Hypothalamus (tissue), 51 donors: ENCODE measurements at places on chromosomes 12 and 14.

GRCh38 chr14:99357916-99358390 is 86.0 kb upstream of the BCL11B start:
- DNase-seq = no peak

DNA sequence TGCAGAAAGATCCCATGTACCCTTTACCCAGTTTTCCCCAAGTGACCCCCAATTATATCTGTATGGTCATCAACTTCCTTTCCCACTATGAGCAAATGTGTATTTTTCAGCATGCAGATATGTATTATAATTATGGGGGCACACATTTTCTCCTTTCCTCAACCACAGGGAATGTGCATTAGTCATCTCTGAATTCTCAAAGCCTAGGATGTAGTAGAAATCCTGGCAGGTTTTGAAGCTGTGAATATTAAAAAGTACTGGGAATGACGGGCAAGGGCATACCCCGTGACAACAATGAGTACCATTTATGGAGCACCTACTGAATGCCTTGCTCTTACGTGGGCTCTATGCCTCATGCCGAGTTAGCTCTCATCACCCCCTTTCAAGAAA is 71.5 kb downstream of the VWF start:
- DNase-seq = no peak

DNA sequence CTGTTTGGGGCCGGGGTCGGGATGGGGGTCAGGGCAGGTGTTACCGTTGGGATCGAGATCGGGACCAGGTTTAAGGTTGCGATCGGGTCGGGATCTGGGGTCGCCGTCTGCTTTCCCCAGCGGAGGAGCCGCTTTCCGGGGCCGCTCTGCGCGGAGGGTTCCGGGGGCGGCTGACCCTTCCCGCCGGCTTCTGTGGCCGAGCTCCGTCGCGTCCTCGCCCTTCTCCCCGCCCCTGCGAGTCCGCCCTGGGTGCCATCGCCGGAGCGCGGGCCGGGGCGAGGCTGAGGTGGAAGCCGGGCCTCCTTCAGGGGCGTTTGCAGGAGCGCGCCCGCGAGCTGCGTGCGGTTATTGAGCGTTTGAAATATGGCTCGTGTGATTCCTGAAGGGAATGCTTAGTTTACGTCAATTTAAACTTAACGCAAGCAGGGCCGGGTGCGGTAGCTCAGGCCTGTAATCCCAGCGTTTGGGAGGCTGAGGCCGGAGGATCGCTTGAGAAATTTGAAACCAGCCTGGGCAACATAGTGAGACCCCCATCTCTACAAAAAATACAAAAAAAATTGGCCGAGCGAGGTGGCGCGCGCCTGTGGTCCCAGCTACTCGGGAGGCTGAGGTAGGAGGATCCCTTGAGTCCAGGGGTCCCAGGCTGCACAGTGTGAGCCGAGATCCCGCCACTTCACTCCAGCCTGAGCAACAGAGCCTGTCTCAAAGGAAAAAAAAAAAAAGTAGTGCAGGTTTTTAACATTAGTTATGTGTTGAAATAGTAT is 620 bp downstream of the PGAM5 start:
- DNase-seq = no peak

- no peak for DNase-seq
These were observed 174.4 kb upstream of the RPH3A start for GRCh38 chr12:112617153-112617505.

- no peak for DNase-seq
These were observed 745.3 kb downstream of the C12orf50 start for GRCh38 chr12:87283886-87284285.

DNA sequence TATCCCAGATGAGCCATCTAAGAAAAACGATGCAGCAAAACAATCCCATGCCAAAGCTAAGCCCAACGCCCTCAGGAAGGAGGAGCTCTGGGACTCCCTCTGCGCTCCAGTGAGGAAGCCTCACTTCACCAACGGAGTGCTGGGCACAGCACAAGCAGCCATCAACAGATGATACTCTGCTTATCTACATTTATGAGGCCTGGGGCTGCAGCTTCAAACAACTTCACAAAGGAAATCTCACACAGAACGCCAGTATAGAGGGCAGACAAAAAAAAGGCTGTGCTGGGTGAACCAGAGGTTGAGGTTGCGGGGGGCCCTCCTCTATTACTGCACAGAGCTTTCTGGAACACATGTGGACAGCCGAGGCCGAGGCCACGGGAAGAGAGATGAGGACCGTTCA is 34.9 kb upstream of the GPR68 start:
- DNase-seq = no peak

- DNase-seq = no peak
These were observed 9.0 kb downstream of the ADCY6 start for GRCh38 chr12:48779869-48780268.

- DNase-seq = no peak
These were observed 187.7 kb upstream of the LHX5 start for GRCh38 chr12:113659416-113659815.

DNA sequence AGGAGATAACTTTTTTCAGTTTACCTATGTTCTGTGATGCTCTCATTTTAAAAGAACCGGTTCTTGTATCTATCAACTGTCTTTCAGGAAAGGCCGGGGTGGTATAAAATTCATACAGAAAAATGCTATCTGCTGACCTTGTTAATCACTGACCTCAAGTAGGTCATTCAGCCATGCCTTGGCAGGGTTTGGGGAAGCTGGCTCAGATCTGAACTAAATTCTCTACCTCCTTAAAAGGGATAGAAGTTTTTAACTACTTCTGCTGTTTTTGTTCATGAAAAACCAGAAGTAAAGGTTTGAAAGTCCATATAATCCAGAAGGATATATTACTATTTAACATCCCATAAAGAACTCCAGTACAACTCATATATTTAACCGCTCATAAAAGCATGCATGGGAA is 10.1 kb downstream of the MYRFL start:
- no peak for DNase-seq

DNA sequence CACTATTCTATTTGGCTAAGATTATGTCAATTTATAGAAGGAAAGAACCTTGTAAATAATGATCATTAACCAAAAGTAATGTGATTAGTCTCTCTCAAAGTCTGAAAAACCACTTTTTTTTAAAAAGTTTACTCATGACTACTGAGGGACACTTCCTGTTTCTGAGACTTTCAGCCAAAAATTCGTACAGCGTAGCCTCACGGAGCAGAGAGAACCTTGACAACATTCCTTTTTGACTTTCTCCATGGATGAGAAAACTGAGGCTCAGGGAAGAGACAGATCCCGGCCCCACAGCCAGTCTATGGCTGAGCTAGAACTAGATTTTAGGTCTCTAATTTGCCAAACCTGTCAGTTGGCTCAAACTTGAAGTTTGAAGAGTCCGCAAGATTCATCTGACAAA is 68.2 kb downstream of the DAD1 start:
- DNase-seq = no peak

- DNase-seq = no peak
These were observed 7.0 kb downstream of the PPP1R1A start for GRCh38 chr12:54581412-54581811.

GRCh38 chr14:47200740-47201139 is 474.7 kb downstream of the MDGA2 start:
- no peak for DNase-seq

GRCh38 chr12:2396448-2396871 is 343.7 kb downstream of the CACNA1C start:
- no peak for DNase-seq

GRCh38 chr12:7101694-7102131 is 7.3 kb downstream of the C1RL start:
- no peak for DNase-seq

DNA sequence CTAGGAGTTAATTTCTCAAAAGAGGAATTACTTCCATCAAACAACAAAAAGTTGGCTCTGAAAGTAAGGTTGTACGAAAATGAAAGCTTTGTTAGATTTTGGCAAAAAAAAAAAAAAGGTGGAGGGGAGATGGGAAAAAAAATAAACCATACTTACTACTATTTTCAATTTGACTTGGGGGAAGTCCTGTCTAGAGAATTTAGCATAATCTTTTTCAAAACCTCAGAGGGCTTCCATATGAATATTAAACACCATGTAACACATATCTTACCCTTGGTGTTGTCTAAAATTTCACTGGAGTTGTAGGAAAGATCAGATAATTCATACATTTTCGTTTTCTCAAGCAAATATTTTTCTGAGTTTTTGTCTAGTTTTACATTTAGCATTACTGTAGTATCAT is 17.5 kb downstream of the GRIP1 start:
- no peak for DNase-seq

- DNase-seq = no peak
These were observed 77.6 kb upstream of the EIF5 start for GRCh38 chr14:103256406-103256805.

DNA sequence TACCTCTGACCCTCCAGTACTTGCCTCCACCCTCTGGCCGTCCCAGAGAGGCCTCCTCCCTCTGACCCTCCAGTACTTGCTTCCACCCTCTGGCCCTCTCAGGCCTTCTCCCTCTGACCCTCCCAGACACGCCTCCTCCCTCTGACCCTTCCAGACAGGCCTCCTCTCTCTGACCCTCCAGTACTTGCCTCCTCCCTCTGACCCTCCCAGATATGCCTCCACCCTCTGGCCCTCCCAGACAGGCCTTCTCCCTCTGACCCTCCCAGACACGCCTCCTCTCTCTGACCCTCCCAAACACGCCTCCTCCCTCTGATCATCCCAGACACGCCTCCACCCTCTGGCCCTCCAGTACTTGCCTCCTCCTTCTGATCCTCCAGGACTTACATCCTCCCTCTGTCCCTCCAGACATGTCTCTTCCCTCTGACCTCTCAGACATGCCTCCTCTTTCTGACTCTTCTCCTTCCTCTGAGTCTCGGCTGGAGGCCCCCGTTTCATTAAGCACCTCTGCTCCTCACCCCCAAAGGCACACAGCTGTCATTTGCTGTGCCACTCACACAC is 71.9 kb downstream of the PHETA1 start:
- DNase-seq = no peak

GRCh38 chr14:29354486-29354885 is 573.2 kb downstream of the PRKD1 start:
- DNase-seq = no peak

DNA sequence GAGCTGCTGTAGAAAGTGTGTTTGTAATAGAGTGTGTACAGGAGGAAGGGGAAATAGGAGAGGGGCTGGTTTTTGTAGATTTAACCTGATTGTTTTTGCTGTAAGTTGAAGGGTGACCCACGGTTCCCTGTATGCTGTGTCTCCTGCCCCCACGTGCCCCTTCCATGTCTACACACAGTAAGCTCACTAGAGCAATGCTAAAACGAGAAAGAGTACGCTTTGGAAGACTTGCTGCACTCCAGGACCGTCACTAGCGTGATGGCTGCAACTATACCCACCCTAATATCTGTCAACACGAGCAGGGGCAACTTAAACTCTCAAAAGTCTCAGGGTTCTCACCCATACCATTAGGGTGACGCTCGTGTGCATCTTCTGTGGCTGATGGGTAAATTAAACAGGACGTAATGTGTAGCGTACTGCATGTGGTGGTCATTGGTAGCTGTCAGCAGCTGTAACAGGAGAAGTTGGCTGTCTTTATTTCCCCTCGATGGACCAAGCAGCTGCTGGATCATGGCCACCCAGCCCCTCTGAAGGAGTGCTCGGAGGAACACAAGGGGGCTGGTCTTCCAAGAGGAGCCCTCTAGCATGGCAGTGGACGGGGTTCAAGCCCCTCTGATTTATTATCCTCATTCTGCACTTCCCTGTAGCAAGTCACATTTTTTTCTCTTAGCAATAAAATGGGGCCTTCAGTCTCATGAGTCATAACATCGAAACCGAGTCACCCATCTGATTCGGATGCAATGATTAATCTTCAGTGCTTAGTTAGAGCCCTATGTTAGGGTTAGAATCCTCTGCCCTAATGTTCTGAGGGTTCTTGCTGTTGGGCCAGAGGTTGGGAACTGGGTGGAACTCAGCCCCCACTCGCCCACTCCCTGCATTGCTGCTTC is 14.0 kb downstream of the CCND2 start:
- no peak for DNase-seq

DNA sequence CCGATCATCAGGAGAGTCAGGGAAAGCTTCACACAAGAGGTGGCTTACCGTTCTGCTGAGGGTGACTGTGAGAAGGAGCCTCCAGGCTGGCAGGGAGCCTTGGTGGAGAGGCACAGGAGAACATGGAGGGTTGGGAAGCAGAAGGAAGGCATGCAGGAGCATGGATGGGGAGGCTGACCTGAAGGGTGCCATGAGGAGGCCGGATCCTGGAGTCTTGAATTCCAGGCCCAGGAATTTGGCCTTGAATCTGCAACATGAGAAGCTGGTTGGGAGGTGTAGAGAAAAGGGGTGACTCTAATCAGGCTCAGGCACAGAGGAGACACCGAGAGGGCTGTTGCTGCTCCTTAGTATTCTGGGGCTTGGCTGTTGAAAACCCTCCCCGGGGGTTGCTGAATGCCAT is 130.2 kb downstream of the PELI2 start:
- no peak for DNase-seq

- no peak for DNase-seq
These were observed 73.1 kb downstream of the DERA start for GRCh38 chr12:15984097-15984800.

DNA sequence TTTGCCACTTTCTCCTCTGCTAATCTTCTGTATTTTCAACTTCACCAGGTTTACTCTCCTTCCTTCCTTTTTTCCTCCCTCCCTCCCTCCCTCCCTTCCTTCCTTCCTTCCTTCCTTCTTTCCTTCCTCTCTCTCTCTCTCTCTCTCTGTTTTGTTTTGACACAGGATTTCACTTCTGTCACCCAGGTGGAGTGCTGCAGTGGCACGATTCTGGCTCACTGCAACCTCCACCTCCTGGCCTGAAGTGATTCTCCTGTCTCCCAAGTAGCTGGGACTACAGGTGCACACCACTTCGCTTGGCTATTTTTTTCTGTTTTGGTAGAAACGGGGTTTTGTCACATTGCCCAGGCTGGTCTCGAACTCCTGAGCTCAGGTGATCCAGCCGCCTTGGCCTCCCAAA is 181.2 kb upstream of the BTG1 start:
- no peak for DNase-seq

GRCh38 chr12:49967042-49967776 is 5.5 kb downstream of the AQP5 start:
- DNase-seq = peak; percentile 77

DNA sequence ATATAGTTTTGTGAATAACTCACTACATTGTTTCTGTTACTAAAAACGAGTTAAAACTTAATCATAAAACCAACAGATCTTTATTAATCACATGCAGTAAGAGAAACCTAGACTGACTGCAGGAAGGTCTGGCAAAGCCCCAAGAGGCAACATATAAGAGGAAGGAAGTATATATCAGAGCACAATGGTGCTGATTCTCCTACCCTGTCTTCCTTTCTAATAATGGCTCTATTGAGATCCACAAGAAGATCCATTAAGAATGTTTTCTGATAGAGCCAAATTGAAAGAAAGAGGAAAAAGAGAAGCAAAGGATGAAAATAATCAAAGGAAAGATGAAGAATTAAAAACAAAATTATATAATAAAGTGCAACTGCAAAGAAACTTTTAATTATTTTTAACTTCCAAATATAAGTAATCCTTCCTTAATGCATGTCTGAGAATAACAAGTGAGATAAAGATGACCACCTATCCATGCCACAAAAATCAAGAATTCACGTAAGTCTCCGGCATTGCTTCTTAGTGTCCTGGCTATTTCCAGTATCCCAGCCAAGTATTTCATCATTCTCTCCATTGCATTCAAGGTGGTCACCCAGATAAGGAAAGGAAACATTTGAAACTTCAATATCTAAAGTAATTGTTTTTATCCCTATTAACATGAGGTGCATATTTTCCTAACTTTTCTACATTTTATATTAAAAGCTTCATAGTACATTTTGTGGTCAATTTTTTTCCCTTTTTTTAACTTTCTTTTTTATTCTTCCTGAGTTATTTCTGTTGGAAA is 62.2 kb downstream of the SOX5 start:
- no peak for DNase-seq

GRCh38 chr14:85223667-85224066 is 306.3 kb upstream of the FLRT2 start:
- DNase-seq = no peak
